Activated CD8-positive, alpha-beta memory T cell treated with anti-CD3 and anti-CD28 coated beads for 1 hour (primary cell): ENCODE measurements at places on chromosomes 3 and 15.

DNA sequence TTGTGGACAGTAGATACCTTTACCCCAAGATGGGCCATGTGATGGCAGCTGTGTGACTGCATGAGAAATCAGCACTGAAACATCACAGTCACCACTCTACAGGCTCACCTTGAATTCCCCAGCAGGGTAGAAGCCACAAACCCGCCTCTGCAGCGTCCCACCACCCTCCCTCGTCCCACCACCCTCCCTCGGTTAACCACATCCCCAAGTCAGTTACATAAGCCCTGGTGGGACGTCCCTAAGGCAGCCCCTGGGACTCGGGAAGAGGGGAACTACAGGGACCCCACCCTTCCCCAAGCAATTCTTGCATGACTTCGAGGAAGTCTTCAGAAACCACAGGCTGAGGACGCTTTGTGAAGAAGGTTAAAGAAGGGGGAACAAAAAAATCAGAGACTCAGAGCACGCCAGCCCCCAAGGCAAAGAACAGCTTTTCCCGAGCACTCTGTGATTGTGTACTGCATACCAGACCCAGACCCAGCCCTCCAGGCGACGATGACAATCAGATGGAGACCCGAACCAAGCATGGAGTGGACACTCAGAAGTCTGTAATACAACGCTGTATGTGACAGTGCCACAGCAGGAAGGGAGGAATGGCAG, 60.5 kb downstream of the SH3BP5 start:
- DNase-seq, result peak; percentile 77

GRCh38 chr15:76163457-76164295, 103.9 kb downstream of the TMEM266 start:
- DNase-seq, result no peak

DNA sequence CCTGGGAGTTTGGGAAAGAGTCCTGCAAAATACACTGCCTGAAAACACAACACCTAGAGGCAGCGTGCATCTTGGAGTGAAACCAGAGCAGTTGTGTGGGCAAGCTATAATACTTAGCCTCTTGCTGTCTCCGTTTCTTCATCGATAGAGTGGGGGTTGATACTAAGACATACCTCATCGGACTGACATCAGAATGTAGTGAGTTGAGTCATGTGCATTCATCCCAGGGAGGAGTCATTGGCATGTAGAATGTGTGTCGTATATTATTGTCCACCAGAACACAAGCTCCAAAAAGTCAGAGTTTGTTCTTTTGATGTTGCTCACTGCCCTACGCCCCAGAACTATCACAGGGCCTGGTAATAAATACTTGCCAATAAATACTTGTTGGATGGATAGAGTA, 4.3 kb downstream of the SNTN start:
- no peak for DNase-seq

DNA sequence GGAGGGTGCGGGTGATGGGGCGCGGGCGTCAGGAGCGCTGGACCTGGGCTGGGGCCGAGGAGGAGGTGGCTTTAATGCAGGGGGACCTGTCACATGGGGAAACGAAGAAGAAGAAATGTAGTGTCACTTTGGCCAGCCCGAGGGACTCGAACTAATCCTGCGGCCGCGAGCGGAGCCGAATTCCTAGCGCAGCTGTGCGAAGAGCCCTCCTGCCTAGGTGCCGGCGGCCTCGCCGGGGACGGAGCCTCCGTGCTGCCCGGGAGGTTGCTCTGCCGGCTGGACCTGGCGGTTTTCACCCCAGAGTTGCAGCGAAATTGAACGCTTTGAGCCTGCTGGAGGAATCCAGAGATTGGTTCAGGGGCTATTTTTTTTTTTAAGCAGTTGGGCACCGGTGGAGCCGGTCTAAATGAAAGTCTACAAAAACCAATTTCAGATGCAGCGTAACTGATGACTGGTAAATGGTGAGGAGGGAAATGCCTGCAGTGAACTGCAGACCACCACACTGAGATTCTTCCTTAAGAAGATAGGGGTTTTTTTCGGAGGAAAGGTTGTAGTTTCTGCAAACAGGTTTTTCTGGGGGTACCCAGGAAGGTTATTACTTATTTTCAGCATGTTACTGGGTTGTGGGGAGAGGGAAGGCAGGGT, 662 bp downstream of the TMEM108 start:
- no peak for DNase-seq

- no peak for DNase-seq
These were observed 32.4 kb downstream of the CMTM7 start for GRCh38 chr3:32423956-32424557.

GRCh38 chr3:69164296-69164695, 41.9 kb upstream of the LMOD3 start:
- no peak for DNase-seq

DNA sequence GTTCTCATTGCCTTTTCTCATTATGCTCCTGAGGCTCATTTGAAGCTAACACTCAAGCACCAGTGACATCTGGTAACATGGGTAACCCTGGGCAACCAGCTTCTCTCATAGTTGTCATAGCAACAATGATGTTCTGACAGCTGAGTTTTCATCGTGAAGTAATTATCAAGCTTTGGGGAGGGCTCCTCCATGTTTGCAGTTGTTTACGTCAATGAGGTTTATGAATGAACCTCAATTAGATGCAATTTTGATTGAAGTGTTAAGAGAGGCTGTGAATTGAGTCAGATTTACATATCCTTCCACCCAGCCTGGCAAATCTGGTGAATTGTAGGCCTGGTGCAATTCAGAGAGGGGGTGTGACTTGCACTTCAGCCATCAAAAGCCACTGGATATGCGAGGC, 119.3 kb upstream of the CHD2 start:
- no peak for DNase-seq

DNA sequence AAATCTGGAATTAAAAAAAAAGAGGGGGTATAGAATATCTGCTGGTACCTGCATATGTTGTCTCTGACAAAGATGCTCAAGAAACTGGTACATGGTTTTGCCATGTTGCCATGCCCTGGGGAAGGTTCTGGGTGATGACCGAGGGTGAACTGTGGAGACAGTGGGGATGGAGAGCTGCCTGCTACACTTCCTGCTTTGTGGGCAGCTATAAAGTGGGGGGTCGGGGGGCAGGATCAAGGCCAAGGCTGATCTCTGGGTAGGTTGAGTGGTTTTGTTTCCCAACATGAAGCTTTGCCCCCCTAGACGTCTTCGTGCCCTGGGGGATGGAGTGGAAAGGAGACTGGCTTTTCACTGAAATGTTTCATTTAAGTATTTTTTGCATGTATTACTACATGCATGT, 74.6 kb downstream of the IQSEC1 start:
- no peak for DNase-seq

GRCh38 chr3:13718436-13718835, 161.4 kb downstream of the WNT7A start:
- DNase-seq, result no peak

GRCh38 chr3:183556722-183557121, 1.2 kb upstream of the KLHL6 start:
- no peak for DNase-seq

- DNase-seq, result no peak
These were observed 2.3 kb upstream of the CCR8 start for GRCh38 chr3:39327053-39327745.

DNA sequence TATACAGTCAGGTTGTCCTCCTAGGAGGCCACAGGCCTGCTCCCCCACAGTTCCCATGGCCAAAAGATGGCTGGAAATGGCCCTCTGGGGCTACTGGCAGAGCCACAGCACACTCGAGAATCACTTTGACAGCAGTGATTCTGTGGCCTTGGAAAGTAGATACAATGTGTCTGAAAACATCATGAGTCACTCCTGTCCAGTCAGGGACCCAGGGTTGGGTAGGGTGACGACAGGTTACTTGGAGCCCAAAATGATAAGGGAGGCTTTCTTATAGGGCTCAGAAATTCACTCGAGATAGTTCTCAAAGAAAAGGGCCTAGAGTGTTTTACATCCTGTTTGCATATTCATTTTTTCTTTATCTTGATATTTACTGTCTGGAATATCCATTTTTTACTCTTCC, 24.3 kb downstream of the MRPS25 start:
- DNase-seq, result no peak

DNA sequence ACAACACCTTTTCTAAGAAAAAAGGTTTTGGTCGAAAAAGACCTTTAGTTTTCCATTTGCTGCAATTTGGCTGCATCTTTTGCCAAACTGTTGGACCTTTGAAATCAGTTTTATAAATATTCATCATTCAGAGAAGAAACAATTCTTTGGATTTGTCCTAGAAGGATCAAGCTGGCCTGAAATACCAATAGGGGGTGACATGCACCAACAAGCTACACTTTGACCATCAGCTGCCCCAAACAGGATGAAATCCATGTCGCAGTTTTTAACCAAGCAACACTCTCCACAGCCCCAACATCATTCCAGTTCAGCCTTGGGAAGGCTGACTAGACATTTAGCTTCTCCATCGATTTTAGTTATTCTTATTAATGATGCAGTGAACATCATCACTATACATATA, 9.8 kb downstream of the RPL15 start:
- no peak for DNase-seq

DNA sequence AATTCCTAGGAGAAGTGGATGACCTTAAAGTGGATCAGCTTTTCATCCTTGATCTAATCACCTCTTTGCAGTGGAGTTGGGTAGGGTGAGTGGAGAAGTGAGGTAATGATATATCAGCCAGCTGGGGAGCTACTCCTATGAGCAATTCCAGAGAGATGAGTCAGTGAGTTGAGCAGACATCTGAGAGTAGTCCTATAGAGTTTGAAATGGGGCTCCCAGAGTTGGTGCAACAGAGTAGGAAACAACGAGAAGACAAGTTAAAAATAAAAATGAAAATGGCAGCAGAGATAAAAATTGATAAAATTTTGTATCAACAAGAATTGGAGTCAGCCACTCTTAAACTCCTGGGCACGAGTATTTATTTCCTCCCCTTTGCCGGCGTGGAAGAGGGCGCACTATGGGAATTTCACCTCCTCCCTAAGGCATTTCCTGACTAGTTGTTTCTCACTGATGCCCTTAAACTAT, 150.8 kb upstream of the DPH6 start:
- no peak for DNase-seq

- no peak for DNase-seq
These were observed 459.9 kb downstream of the RAP2B start for GRCh38 chr3:153621953-153622352.

GRCh38 chr15:82140886-82141285, 95.1 kb upstream of the MEX3B start:
- no peak for DNase-seq

- no peak for DNase-seq
These were observed 57.1 kb downstream of the CAPN7 start for GRCh38 chr3:15263120-15263519.
